ENCODE measurements at places on chromosomes 7 and 10. TPM values are rescaled to one million over a fixed set of nuclear protein-coding genes. Genes with fewer than 3 reads are reported as not detected.

- DNase-seq, result no peak
Observed at GRCh38 chr10:62473241-62473640, 99.1 kb downstream of the ZNF365 start.

- DNase-seq, result no peak
Observed at GRCh38 chr10:116614796-116615195, 6.0 kb upstream of the PNLIPRP2 start.

DNA sequence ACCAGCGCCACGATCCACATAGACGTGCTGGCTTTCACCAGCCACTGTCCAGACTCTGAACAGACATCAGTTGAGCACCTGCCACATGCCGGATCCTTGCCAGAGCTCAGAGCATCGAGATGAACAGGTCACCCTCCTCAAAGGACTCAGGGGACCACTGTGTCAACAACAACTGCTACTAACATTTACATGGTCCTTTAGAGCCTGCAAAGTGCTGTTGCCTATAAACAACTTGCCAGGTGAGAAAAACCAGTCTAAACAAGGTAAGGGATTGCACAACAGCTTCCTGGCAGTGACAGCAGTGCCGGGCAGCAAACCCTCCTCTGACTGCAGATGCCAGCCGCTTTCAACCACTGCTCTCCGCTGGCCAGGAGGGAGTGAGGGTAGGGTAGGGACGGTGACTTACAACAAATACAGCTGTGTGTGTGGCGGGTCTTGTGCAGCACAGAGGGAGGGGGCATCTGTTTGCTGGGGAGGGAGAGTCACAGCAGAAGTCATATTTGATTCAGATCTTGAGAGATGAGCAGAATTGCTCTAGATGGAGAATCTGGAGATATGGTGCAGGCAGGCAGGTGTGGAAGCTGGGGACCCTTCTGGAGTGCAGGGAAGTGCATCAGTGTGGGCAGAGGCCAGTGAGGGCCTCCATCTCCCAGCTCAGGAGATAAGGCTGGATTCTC lies 32.8 kb upstream of the RHEB start:
- DNase-seq, result no peak

- DNase-seq, result no peak
Observed at GRCh38 chr10:12476656-12477055, 127.3 kb downstream of the CAMK1D start.

DNA sequence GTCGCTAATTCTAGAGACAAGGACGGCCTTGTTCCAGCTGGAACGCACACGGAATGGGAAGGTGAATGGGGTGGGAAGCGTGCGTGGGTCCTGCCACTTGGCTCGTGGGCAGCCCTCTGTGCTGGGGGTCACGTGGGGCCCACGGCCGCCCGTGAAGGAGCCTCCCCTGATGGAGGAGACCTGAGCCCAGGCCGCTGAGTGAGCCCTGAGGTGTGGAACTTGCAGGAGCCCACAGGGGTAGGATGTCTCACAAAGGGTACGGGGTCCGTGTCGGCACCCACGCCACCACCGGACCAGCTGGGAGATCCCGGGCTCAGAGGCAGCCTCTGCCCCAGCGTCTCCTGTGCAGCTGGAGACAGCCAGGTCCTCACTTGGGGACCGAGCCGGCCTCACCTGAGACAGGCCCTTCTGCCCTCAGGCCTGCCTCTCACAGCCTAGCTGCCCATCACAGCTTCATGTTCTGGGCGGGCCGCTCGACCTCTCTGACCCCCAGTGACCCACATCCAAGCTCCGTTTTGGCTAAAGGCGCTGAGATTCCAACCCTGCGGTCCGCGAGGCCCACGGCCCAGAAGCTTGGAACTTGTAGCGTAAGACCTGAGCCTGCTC lies 84.8 kb downstream of the FOXL3 start:
- no peak for DNase-seq

DNA sequence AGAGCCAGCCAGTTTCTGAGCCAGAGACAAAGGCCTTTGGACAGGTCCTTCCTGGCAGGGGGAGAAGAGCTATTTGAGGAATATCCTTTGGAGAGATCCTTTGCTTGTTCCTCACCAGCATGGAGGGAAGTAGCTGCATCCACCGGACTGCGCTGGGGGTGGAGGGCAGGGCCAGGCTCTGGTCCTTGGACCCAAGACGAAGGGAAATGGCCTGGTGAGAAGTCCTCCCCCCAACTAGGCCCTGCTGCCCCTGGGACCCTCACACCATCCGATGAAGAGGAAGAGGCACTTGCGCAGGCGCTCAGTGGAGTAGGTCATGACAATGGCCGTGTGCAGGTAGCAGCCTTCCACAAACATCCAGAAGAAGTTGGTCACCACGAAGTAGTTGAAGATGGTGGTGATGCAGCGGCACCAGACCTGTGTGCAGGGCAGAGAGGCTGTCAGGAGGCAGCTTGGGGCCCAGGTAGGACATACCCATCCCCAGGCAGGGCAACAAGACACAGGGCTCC lies 19.8 kb downstream of the CRHR2 start:
- DNase-seq, result no peak

Gene ITGA8
- total RNA-seq, result 0.75 TPM

Gene CYP3A4
- 138 TPM for total RNA-seq

Gene DENND2A
- total RNA-seq, result 7.4 TPM

Gene COL28A1
- 0.05 TPM for total RNA-seq

Gene VPS41
- 24.1 TPM for total RNA-seq

Gene CHAT
- not detected for total RNA-seq

Gene NRCAM
- total RNA-seq, result 1.1 TPM

Gene OR2A42
- total RNA-seq, result not detected
